Stimulated activated CD4-positive, alpha-beta T cell treated with anti-CD3 and anti-CD28 coated beads, Interleukin-1b, Interleukin-23, amount 100 ng/mL, for 24 hours (primary cell): ENCODE measurements at places on chromosomes 3 and 15.

- DNase-seq, result no peak
These were observed at the start of gene CEMIP for GRCh38 chr15:80778964-80779657. CEMIP (plus strand) TSS chr15:80779370; CDS start chr15:80873880, 94,510 bp downstream.

DNA sequence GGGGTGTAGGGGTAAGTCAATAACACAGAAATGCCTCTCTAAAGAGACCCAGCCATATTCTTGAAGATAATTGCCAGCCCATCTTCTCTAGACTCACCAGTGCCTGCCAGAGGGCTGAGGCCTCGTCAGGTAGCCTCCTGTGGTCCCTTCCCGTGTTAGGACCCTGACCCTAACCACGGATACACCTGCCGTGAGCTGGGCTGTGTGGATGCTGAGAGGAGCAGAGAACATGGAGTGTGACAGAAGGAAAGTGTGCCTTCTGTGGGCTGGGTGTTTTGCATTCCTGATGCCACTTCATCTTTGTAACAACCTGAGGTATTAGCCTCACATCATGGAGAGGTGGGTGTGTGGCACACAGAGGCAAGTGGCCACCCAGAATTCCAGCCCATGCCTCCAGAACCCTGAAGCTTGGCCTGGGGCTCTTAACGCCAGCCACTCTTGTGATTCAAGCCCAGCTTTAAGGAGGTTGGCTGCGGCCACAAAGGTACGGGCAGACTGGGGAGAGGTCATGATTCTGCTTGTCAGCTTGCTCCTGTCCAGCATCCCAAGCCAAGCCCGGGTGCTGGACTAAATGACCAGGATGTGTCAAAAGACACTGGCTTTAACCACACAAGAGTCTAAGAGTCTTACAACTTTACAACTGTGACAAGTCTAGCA, 21.1 kb upstream of the ABTB1 start:
- DNase-seq, result no peak

DNA sequence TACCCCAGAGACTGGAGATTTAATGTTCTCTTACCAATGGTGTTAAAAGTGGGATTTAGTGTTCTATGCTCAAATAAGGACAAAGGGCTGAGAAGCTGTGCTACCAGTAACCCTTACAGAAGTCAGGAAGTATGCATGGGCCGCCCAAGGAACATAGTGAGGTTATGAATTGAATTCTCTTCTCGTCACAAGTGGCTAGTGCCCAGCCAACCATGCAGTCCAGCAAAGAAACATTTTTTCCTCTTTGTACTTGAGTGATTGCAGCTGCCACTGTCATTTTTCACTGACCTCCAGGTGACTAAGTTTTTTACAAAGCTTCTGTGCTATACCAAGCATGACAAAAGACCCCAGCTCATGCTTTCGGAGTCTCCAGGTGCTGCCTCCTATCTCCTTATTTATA, 110.6 kb upstream of the DCBLD2 start:
- DNase-seq, result no peak

- no peak for DNase-seq
These were observed 352 bp downstream of the CHRD start for GRCh38 chr3:184380185-184380626.

DNA sequence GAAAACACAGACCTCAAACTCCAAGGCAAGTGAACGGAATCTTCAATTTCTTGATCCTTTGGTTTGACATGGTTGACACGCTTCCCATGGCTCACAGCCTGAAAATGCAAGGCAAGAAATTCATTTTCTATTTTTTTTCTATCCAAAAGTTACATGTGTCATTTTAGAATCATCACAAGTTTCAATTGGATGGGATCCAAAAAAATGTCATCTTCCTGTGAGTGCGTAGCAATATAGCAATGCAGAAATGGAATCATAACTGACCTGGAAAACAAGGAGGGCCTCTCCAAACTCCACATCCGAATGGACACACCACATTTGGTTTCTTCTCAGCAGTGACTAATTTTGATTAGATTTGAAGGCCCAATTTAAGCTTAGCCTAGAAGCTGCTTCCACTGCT, 175.8 kb upstream of the ATP11B start:
- DNase-seq, result no peak

GRCh38 chr3:73469331-73469730, 155.4 kb downstream of the PDZRN3 start:
- DNase-seq, result no peak

- DNase-seq, result no peak
These were observed 84.1 kb downstream of the ZNF609 start for GRCh38 chr15:64544450-64544849.

DNA sequence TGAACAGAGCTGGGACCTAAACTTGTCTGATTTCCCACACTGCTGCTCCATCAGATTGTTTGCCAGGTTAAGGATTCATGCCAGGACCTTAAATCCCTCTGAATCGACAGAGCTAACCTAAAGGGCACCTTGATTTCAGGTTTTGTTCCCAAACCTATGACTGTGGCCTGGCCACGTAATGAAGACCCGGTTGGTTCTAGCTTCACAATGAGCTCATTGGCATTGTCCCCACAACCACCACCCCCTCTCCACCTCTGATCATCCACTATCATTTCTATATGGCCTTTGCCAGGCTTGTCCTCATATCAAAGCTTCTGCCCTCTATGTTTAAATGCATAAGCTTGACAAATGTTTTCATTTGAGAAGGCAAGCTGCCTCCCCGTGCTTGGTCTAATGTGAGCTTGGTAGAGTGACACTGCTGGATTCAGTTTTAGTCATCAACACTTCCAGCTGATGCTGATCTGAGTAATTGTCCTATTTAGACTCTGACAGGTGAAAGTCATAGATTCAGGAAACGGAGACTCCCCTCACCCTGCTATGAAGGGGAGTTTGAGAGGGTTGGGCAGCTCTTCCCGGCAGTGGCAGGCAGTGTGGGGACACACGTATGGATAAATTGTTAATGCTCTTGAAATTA, 407.1 kb upstream of the CFAP20DC start:
- DNase-seq, result no peak

DNA sequence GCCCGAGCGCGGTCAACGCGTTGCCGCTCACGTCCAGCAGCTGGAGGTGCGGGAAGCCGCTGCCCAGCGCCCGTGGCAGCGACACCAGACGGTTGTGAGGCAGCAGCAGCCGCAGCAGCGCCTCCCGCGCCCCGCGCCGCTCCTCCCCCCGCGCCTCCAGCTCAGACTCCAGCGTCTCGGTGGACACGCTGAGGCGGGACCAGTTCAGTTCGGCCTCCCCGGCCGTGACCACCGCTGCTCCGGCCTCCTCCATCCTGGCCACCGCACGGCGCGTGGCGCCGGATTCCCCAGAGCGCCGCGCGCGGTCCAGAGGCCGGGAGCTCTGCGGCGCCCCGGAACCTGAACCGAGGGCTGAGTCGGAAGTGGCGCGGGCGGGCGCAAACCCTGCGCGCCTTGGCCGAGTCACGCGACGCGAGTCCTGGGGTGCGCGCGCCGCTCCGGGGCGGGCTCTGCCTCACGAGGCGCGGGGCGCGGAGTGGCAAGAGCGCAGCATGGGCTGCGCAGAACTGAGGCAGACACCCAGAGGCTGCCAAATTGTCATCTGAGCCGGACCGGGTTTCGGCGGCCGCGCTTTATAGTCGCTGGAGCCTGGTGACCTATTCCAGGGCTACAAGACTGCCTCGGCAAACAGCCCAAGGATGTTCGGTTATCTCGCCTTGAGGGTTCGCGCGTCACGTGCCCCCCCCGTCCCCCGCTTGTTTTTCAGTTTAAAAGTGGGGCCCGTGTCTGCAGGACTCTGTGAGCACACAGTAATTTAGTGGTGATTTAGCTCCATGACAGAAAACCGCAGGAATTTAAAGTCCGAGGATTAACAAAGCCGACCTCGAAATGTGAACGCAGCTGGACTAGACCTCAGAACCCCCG, at the start of gene LRRC58:
LRRC58 (minus strand) TSS at position 364 of the 864 bp plus-strand sequence; CDS start at position 253, 111 bp downstream.
- peak; percentile 83 for DNase-seq

GRCh38 chr3:70889162-70890019, 577.0 kb upstream of the MDFIC2 start:
- DNase-seq, result no peak

GRCh38 chr3:47579875-47580274, 1.2 kb upstream of the CSPG5 start:
- no peak for DNase-seq

DNA sequence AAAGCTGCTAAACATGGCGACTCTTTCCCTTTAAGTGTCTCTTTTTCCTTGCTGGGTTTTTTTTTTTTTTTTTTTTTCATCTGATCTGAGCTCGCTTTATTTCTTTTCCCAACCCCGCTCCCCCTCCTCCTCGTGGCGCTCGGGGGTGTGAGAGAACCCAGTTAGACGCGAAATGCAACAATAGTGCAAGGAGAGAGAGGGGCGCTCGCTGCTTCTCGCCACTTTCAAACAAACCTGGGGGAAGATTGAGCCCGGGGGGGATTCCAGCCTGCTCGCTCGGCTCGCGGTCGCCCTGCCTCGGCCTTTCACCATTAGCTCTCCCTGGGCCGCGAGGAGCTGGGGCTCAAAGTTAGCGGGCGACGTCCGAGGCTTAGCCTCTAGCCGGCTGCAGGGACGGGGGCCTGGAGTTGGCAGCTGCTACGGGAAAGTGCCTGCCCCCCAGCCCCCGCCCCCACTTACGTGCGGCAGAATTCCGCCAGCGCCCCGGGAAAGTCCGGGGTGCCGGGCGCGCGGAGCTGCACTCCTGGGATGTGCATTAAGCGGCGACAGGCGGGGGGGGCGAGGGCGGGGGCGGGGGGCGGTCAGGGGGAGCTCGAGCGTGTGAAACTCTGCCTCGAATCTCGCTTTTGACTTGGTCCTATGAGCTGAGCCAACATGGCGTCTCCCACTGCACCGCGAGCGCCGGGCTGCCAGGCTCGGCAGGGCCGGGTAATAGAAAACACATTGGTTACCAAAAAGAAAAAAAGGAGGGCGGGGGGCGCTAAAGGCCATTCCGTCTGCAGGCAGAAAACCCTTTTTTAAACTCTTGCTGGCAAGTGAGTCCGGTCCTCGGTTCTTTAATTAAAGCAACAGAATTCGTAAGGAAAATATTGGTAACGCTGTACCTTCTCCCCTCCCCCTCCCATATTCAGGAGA, 10.4 kb downstream of the NR2F2 start:
- DNase-seq, result no peak

- DNase-seq, result no peak
These were observed 35.0 kb upstream of the VGLL3 start for GRCh38 chr3:87025661-87026645.
